ENCODE measurements at places on chromosomes 6 and 20.
A peak's percentile ranks its signal among the peaks of the same experiment; 100 is the strongest.

GRCh38 chr20:14576196-14576877, 238.9 kb upstream of the FLRT3 start:
- no peak for DNase-seq

- no peak for DNase-seq
These were observed 322.8 kb upstream of the NT5E start for GRCh38 chr6:85127168-85127498.

DNA sequence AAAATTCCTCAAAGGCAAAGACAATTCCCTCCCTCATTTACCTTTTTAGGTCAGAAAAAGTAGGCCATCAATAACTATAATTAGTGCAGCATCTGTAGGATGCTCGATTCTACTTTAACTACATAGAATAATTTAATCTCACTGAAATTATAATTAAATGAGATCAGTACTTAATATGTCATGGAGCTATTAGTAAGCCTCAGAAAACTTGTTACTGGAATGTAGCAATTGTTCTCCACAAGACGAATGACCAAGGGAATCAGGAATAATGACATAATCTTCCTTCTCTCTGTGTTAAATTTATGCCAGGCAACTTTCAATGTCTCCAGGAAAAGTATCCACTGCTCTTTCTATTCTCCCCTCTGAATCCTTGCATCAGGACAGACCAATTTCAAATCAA, 34.1 kb downstream of the SESN1 start:
- DNase-seq: no peak

- DNase-seq: no peak
These were observed at the start of gene RREB1 for GRCh38 chr6:7107578-7108195. Gene RREB1, plus strand, starts transcription at chr6:7107961. Its CDS starts 73,951 bp downstream, at chr6:7181912.

- peak; percentile 44 for DNase-seq
These were observed 338 bp downstream of the SRXN1 start for GRCh38 chr20:652615-653109.

DNA sequence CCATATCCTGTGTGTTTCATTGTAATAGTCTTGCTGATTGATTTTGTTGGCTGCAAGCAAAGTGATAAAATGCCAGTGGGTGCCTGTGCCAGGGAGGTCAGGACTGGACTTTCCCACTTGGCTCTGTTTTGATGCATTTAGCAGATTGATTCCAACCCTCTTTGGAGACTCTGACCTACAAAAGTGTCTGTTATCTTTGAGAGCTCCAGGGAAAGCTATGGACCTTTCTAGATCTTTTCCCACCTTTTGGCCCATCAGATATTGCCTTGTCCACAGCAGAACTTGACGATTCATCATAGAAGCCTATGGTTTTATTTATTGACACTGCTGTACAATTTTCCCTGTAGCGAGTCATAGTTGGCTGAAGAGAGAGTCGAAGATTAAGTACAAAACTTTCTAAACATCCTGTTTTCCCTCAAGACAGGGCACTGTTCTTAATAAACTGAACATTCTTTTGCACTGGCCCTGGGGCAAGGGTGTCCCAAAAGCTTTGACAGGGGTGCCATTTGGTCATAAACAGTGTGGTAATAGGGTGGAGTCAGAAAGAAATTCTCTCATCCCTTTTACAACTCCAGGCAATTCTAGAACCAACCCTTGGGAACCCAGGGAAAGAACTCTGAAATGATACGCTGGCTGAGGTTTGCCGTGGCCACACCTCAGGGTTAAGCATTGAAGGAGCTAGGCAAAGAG, 53.7 kb downstream of the E2F3 start:
- DNase-seq: no peak

- DNase-seq: no peak
These were observed 238.8 kb upstream of the ECI2 start for GRCh38 chr6:4374216-4374615.

- no peak for DNase-seq
These were observed 20.5 kb downstream of the CEBPB start for GRCh38 chr20:50211091-50211490.

GRCh38 chr6:16146527-16146955, 17.7 kb downstream of the MYLIP start:
- no peak for DNase-seq

- DNase-seq: no peak
These were observed 18.6 kb upstream of the SLCO4A1 start for GRCh38 chr20:62623488-62624324.

- no peak for DNase-seq
These were observed 121.4 kb downstream of the TBXT start for GRCh38 chr6:166046226-166046625.

- peak; percentile 17 for DNase-seq
These were observed 39.8 kb upstream of the CDH22 start for GRCh38 chr20:46347841-46348803.

DNA sequence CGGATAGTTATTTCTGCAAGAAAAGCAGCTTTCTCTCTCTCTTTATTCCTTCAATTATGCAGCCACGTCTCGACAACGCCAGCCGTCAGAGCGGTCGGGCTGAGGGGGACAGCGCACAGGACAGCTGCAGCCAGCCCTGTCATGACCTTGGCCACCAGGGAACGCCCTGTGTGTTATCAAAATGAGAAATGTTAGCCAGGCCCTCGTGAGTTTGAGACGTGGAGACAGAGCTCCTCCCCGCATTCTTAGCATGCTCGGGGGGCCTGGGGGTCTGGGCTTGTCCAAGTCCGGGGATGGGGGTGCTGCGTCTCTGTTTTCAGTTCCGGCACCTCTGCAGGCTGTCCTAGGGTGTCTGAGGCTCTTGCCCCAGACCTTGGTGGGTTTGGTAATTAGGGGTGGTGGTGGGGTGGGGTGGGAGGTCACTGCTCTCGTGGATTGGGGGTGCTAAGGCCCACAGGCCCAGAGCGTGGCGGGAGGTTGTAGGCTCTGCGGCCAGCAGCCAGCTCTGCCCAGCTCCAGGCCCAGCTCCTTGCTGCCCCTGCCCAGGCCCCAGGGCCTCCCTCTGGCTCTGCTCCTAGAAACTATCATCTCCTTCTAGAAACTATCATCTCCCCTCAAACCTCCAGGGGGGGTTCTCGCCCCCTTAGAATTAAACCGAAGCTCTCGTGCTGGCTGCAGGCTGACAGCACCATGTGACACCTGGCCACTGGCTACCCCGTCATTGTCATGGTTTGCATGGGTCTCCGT, 54.3 kb upstream of the GATA5 start:
- no peak for DNase-seq

DNA sequence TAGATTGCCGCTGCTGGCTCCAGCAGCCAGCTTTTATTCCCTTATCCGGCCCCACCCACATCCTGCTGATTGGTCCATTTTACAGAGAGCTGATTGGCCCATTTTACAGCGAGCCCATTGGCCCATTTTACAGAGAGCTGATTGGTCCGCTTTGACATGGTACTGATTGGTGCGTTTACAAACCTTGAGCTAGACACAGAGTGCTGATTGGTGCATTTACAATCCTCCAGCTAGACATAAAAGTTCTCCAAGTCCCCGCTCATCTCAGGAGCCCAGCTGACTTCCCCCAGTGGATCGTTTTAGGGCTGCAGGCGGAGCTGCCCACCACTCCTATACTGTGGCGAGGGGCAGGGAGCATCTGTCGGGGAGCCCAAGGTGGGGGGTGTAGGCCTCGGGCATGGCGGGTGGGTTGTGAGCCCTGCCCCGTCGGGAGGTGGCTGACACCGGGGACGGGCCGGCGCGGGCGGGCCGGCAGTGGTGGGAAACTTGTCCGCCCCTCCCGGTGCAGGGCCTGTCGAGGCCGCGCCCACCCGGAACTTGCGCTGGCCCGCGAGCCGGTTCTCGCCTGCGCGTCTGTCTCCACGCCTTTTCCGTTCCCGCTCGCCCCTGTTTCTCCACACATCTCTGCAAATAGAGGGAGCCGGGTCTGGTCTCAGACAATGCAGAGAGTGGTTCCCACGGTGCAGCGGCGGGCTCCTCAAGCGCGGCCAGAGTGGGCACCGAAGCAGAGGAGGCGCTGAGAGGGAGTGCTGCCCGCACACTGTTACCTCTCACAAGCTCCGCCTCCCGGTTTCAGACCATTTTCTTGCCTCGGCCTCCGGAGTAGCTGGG, 86.1 kb upstream of the STMND1 start:
- no peak for DNase-seq

GRCh38 chr6:50848989-50849795, 30.5 kb downstream of the TFAP2B start:
- DNase-seq: no peak

- no peak for DNase-seq
These were observed 122.7 kb downstream of the BTBD9 start for GRCh38 chr6:38517005-38517404.

- no peak for DNase-seq
These were observed 42.7 kb downstream of the TRPC4AP start for GRCh38 chr20:35049776-35050352.

DNA sequence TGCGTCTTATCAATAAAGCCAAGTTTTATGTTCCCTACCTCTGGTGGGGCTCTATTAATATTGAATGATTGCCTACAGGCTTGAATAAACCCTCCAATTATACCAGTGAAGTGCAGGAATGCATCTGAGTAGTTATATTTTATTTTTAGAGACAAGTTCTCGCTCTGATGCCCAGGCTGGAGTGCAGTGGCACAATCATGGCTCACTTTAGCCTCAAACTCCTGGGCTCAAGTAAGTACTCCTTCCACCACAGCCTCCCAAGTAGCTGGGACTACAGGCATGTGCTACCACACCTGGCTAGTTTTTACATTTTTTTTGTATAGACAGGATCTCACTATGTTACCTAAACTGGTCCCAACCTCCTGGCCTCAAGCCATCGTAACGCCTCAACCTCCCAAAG, 26.1 kb upstream of the UBE2J1 start:
- DNase-seq: no peak

- DNase-seq: peak; percentile 78
These were observed 4.5 kb upstream of the SYS1 start for GRCh38 chr20:45358282-45359068.
